SW480 (cell line): ENCODE measurements at places on chromosomes 1 and 21.

DNA sequence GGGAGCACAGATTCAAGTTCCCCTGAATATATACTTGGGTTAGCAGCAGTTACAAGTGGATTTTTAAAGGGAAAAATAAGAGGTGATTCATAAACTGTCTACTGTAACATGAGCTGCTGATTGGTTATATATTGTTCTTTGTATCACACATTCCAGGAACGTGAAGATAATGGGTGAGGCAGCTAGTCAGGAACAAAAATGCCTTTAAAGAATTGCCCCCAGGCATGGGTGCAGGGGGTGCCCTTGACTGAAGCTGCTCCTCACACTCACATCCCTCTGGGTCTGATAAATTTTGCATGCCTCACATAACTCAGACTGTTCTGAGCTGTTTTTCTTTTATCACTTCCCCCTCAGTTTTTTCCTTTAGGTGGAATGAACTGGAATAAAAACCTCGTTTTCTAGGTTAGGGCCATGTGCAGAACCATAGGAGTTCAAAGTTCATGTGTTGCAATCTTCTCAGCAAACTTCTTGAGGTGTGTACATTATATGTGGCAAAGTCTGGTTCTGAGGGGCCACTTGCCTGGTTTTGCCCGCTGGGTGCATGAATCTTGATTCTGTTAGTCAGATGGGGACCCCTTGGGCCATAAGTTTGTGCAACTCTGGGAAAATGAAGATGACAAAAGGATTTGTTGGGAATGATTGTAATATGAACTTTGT, 21.1 kb downstream of the TBX19 start:
- peak; percentile 37 for DNase-seq

GRCh38 chr21:44931501-44932407, 8.1 kb upstream of the SLX9 start:
- no peak for DNase-seq

GRCh38 chr1:7960165-7960564, 1.3 kb upstream of the PARK7 start:
- no peak for DNase-seq

DNA sequence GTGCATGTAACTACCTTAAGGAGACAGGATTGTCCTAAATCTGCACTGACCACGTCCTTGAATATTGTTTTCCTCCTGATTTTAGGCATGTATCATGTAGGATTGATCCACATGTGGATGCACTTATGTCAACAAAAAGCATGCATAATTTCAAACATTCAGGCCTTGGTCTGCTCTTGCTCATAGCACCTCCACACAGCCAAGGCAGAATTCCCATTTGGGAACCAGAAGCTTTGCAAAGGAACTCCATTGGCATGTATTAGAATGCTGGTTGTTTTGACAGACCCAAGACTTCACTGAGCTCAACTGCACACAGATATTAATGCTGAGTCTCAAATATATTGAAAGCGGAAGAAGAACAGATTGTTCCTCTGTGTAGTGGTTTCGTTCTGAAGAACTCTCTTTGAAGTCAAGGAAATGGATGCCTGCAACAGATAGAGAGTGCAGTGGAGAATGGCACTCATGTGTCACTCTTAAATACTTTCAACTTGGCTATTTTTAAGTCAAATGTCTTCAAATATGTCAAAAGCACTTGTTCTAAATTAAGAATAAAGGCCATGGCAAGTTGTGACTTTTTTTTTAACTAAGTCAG, 387.6 kb downstream of the LTN1 start:
- DNase-seq: no peak

DNA sequence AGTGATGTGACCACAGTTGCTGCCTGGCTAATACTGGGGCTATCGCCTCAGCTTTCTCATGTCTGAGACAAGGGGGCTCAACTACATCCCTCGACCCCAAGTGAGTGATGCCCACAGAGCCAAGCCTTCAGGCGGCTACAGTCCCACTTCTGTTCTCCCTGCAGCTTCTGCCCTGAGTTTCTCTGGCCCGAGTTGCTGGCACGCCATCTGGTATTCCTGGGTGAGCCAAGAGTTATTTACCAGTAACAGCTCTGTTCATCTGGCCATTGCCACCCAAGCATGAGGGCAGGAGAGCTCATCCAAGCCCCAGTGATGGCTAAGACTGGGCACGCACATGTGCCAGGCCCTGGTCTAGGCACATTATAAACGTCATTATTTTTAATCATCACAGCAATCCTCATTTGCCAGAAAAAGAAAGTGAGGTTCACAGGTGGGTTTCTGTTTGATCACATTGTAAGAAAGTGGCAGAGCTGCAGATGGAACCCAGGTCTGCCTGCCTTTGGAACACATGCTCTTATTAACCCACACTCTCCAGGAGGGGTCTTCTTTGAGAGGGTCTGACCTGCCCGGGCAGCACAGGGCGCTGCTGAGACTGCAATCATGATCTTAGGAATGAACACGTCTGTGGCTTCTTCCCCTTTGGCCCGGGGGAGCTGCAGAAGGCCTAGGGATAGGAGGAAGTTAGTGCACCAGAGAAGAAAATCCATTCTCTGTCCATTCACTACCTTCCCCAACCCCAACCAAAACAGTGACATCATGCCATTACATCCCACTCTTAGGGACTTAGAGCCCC, 27.5 kb downstream of the KCND3 start:
- DNase-seq: no peak
